ENCODE measurements at places on chromosomes 3 and 15.

DNA sequence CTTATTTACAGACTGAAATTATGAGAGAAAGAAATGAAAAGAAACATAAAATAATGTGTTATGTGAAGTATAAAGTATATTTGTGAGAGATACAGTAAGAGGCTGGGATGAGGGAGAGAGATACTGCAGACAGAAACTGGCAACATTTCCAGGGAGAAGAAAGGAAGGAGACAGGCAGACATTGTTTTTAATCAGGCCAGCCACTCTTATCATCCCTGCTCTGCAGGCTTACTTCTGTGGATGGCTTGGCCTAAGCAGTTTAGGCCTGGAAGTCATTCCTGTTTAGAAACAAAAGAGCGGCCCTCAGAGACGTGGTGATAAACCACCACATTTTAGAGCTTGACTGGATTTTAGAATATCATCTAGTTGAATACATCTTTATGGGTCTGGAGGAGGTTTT is 12.4 kb downstream of the PCCB start:
- no peak for DNase-seq

DNA sequence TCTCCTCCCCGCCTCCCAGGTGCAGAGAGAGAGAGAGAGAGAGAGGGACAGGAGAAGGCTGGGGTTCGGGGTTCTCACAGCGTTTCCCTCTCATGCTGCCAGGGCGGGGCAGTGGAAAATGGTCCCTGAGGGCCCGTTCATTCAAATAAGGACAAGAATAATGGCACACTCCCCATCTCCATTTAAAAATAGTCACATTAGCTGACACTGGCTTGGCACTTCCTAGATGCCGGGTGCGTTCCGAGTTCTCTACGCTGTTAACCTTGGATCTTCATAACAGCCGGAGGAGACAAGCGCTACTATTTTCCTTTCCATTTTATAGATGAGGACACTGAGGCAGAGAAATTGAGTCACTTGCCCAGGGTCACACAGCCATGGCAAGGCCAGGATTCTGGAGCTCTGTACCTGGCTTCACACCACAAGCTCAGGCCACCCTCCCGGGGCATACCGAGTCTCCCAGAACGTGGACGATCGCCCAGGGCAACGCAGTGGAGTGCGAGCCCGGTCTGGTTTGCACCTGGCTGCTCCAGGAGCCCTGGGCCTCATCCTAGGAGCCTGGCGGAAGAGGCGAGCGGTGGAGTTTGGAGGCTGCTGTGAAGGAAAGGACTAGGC is 608 bp upstream of the SLC6A6 start:
- DNase-seq = no peak

GRCh38 chr3:63580151-63580550 is 72.3 kb upstream of the SNTN start:
- DNase-seq = no peak

- no peak for DNase-seq
Measured at GRCh38 chr3:81643721-81644120, 117.7 kb downstream of the GBE1 start.

DNA sequence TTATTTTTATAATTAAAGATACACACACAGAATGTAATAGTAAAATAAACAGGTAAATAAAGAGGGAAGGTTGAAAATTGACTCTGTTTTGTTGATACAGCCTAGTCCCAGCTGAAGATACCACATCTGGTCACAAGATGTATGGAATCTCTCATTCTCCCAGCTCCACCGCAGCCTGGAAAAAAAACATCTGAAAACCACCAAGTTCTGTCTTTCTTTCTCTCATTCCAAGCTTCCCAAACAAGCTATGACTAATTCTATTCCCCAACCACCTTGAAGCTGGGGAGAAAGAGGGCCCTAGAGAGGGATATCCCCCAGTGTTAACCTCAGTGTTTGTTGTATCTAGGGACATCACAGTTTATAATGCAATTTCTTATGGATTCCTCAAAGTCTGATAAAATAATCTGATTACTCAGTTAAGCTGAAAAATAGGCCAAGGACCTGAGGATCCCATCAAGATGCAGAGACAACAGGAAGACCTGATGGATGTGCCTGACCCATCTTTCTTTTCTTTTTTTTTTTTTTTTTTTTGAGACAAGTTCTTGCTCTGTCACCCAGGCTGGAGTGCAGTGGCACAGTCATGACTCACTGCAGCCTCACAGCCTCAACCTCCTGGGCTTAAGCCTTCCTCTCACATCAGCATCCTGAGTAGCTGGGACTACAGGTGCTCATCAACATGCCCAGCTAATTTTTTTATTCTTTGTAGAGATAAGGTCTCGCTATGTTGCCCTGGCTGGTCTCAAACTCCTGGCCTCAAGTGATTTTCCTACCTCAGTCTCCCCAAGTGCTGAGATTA is 38.1 kb downstream of the SRGAP3 start:
- DNase-seq = no peak

DNA sequence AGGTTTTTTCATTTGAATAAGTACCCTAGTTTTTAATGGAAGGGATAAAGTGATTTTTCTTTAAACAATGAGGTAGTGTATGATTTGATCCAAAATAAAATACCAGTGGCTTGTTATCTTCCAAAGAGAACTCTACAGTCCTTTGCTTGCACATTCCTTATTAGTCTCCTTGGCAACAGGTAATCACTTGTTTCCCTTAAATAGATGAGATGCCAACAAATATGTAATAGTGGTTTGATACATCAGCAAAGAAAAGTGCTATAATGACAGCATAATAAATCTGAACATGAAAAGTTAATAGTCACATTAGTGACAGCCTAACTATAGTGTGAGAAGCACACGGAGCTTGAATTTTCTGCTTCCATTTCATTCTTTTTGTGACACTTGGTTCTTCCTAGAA is 360.2 kb downstream of the ZNF385D start:
- no peak for DNase-seq

- DNase-seq = no peak
Measured at GRCh38 chr3:169034401-169034800, 629.1 kb downstream of the MECOM start.

DNA sequence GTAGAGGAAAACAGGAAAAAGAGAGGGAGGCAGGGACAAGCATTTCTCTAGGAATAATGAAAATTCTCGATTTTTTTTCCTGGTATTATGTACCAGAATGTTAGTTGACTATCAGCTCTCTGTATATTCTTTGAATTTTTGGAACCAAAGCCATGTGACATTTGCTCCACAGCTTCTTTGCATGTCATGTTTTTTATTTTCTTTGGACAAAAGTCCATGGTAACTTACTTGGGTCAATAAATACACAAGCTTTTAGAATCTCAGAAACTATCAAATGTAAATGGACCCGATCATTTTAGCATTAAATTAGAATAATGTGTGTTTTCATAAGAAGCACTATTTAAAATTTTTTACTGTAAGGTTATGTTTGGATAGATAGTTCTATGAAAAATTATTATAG is 320.5 kb downstream of the ZIC1 start:
- DNase-seq = no peak

- DNase-seq = no peak
Measured at GRCh38 chr3:78697426-78697825, 1070.4 kb downstream of the ROBO1 start.

GRCh38 chr3:193637831-193638230 is 44.8 kb downstream of the OPA1 start:
- DNase-seq = no peak

Measured in T follicular helper cell (primary cell).